Stimulated activated CD8-positive, alpha-beta memory T cell treated with anti-CD3 and anti-CD28 coated beads, Interleukin-7, amount 100 ng/mL, for 1 hour (primary cell): ENCODE measurements at places on chromosomes 5 and 9.

- no peak for DNase-seq
Observed at GRCh38 chr5:153439130-153439529, 51.3 kb upstream of the GRIA1 start.

- no peak for DNase-seq
Observed at GRCh38 chr5:9313751-9314150, 232.1 kb downstream of the SEMA5A start.

- no peak for DNase-seq
Observed at GRCh38 chr5:160061770-160062169, 52.8 kb downstream of the TTC1 start.

- no peak for DNase-seq
Observed at GRCh38 chr5:34806532-34806931, 32.4 kb upstream of the TTC23L start.

- DNase-seq: no peak
Observed at GRCh38 chr5:138636398-138636944, 61.3 kb upstream of the HSPA9 start.

GRCh38 chr5:22998774-22999173 lies 145.6 kb upstream of the CDH12 start:
- DNase-seq: no peak

DNA sequence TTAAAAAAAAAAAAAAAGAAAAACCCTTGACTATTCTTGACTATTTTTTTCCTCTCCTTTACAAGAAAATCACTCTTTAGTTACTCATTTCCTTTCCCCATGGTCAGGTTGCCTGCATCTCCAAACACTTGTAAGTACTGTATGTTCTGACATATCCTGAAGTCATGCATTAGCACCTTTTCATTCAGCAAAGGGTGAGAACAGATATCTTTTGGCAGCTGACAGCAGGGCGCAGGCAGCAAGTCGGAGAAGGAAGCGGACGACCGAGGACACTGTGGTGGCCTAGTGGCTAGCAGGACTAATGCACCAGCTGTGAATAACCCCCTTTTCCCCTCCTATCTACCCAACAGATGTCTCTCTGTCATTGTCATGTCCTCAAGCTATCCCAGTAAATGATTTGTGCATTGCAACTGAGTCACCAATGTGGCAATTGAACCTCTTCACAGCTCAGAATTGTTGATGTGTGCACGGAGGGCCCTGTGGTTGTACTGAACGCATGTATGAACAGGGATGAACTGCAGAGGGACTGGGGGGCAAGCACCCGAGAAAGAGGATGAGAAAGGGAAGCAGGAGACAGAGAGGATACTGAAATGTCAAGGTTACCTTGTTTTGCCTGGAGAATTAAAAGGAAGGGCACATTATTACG lies 996.0 kb upstream of the ARRDC3 start:
- no peak for DNase-seq

- no peak for DNase-seq
Observed at GRCh38 chr5:119828541-119828940, 199.2 kb downstream of the FAM170A start.
